ENCODE measurements at places on chromosomes 5 and 9. TPM values are rescaled to one million over a fixed set of nuclear protein-coding genes. Genes with fewer than 3 reads are reported as not detected.

GRCh38 chr5:124919076-124919475 is 172.6 kb upstream of the ZNF608 start:
- H3K27me3 ChIP-seq = no peaks in the 10 kb centered on the region
- peaks cover 10% of the 10 kb centered on the region for H3K4me1 ChIP-seq
- no peak overlapping the region for H3K27ac ChIP-seq
- H3K4me3 ChIP-seq = no peak overlapping the region
- no peak for DNase-seq
- H3K36me3 ChIP-seq = peaks cover 29% of the 10 kb centered on the region

Gene CBY3
- 1.6 TPM for total RNA-seq

GRCh38 chr5:33401482-33402390 is 39.0 kb upstream of the TARS1 start:
- no peaks in the 10 kb centered on the region for H3K4me1 ChIP-seq
- H3K27me3 ChIP-seq = no peaks in the 10 kb centered on the region
- DNase-seq = no peak

DNA sequence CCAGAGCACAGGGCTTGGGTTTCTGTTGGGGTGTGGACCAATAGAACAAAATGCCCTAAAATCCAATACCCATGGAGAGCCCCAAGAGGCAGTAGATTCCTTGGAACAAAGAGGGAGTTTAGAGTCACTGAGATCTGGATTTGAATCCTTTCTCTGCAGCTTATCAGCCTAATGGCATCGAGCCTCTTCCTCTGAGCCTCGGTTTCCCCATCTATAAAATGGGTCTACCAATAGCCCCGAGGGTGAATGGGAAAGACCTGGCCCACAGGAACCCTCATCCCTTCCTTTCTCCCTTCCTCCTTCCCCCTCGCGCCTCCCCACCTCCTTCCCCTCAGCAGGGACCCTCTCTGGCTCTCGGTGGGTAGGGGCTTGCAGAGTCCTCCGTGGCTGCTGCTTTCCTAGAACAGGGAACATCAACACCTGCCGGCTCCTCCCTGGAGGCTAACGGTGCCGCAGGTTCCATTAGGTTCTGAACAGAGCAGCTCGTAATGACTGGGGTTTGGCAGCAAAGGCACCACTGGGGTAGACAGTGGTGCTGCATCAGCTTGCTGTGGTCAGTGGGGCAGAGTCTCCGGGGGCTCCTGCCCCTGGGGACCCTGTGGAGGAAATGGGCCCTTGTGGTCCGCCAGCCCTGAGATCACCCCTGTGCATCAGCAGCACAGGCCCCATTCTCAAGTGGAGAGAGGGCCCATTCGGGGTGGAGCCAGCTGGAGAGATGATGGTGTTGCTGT is 40.3 kb downstream of the NEK6 start:
- no peaks in the 10 kb centered on the region for H3K36me3 ChIP-seq
- H3K27me3 ChIP-seq = no peaks in the 10 kb centered on the region
- no peaks in the 10 kb centered on the region for H3K4me1 ChIP-seq

DNA sequence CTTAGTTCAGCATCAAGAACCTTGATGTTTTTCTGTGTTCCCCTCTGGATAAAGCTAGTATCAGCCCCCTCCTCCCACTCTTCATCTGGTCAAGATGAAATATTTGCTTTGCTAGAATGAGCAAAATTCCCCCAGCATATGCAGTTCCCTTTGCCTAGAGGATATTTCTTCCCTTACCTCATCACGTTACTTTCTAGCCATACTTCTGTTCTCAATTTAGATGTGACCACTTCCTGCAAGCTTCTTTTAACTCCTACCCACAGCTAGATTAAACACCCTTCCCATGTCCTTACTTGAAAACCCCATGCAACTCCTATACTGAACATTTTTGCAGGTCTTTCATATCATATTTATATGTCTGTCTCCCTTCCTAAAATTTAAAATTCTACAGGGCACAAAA is 178.9 kb upstream of the TUSC1 start:
- H3K4me3 ChIP-seq = no peak overlapping the region
- no peak for DNase-seq
- no peaks in the 10 kb centered on the region for H3K4me1 ChIP-seq
- no peaks in the 10 kb centered on the region for H3K27me3 ChIP-seq
- no peak overlapping the region for H3K27ac ChIP-seq

- no peak overlapping the region for H3K27ac ChIP-seq
- no peak for DNase-seq
- no peaks in the 10 kb centered on the region for H3K4me1 ChIP-seq
- H3K27me3 ChIP-seq = no peaks in the 10 kb centered on the region
- no peaks in the 10 kb centered on the region for H3K36me3 ChIP-seq
These were observed 1636.5 kb upstream of the C9orf72 start for GRCh38 chr9:29209748-29210291.

- H3K36me3 ChIP-seq = peaks cover 3% of the 10 kb centered on the region
- H3K4me3 ChIP-seq = peak overlapping the region; percentile 44
These were observed 248.0 kb downstream of the DRD1 start for GRCh38 chr5:175195698-175196656.

Gene TAF11L12
- not detected for total RNA-seq

DNA sequence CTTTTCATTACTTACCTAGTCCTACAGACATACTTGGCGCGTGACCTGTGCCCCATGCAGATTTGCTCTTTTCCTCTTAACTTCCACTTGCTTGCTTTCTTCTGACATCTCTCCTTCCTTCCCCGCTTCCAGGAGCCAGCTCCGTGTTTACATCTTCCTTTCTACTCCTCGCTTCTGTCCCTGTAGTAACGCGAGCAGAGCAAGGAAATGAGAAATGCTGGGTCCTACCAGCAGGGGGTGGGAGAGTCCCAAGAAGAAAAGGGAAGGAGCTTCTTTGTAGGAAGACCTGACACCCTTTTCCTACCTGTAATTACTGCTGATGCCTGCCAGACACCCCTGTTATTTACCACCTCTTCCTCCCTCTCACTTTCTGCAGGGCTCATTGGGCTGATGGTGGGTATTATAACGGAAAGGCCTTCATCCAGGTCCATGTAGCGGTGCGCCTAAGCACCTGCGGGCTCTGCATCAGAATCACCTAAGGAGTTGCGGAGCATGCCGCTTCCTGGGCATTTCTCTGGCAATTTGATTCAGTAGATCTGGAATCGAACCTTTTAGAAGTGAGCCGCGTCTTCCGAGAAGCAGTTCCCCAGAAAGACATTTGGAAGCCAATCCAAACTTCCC is 1260.8 kb upstream of the WWC1 start:
- H3K27me3 ChIP-seq = no peaks in the 10 kb centered on the region
- H3K36me3 ChIP-seq = no peaks in the 10 kb centered on the region
- no peak overlapping the region for H3K27ac ChIP-seq
- peak; percentile 86 for DNase-seq
